ENCODE measurements at places on chromosomes 1 and 21.

DNA sequence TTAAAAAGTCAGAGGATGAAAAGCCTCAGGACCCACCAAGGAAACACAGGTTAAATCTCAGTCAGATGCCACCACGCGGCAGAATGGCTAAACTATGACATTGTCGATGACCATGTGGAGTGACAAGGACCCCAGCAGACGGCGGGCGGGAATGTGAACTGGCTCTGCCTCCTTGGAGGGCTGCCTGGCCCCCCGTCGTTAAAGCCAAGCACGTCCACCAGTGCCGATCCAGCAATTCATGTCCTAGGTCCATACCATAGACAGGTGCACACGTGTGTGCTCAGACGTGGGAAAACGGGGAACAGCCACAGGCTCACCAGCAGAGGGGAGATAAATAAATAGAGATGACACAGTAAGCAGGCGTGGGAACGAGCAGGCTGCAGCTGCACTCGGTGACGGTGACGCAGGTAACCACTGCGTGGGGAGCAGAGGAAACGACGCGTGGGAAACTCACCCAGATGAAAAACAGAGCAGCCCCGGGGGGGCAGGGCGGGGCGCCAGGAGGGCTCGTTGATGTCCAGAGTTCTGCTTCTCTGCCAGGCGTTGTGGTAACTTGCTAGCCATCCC lies 28.3 kb upstream of the PCBP3 start:
- DNase-seq: peak; percentile 85

GRCh38 chr1:228399531-228400236 lies 7.0 kb downstream of the TRIM11 start:
- DNase-seq: no peak

DNA sequence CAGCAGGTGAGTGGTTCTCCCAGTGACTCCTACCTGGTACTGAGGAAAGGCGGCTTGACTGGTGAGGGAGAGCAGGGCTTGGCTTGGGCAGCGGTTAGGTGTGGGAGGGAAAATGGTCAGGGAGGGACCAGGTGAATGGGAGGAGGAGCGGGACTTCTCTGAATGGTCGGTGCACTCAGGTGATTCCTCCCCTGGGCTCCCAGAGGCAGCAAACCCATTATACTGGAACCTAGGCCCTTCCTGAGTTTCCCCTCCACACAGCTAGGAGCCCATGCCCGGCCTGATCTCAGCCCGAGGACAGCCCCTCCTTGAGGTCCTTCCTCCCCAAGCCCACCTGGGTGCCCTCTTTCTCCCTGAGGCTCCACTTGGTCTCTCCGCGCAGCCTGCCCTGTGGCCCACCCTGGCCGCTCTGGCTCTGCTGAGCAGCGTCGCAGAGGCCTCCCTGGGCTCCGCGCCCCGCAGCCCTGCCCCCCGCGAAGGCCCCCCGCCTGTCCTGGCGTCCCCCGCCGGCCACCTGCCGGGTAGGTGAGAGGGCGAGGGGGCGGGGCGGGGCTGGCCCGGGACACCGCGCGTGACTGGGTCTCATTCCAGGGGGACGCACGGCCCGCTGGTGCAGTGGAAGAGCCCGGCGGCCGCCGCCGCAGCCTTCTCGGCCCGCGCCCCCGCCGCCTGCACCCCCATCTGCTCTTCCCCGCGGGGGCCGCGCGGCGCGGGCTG lies 2.3 kb downstream of the ARTN start:
- DNase-seq: no peak

GRCh38 chr1:200991097-200991614 lies 32.4 kb downstream of the KIF21B start:
- no peak for DNase-seq

DNA sequence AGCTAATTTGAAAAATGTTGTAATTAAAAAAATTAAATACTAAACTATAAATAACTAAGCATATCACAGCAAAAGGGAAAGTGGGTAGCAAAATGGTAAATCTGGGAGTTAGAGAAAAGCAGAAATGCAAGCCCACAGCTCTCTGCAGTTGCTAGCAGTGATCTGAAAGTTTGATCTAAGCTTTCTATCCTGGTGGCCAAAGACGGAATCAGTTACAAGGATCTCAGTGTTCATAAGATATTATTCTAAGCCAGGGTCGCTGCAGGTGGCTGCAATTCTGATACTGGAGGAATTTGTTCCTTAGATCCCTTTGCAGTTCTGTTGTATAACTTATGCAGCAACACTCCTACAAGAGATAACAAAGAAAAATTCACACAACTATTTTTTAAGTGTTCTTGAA lies 363.7 kb downstream of the SETD4 start:
- no peak for DNase-seq
